ENCODE measurements at places on chromosomes 12 and 14.

- DNase-seq, result no peak
Measured at GRCh38 chr12:131370791-131371347, 340.0 kb upstream of the SFSWAP start.

DNA sequence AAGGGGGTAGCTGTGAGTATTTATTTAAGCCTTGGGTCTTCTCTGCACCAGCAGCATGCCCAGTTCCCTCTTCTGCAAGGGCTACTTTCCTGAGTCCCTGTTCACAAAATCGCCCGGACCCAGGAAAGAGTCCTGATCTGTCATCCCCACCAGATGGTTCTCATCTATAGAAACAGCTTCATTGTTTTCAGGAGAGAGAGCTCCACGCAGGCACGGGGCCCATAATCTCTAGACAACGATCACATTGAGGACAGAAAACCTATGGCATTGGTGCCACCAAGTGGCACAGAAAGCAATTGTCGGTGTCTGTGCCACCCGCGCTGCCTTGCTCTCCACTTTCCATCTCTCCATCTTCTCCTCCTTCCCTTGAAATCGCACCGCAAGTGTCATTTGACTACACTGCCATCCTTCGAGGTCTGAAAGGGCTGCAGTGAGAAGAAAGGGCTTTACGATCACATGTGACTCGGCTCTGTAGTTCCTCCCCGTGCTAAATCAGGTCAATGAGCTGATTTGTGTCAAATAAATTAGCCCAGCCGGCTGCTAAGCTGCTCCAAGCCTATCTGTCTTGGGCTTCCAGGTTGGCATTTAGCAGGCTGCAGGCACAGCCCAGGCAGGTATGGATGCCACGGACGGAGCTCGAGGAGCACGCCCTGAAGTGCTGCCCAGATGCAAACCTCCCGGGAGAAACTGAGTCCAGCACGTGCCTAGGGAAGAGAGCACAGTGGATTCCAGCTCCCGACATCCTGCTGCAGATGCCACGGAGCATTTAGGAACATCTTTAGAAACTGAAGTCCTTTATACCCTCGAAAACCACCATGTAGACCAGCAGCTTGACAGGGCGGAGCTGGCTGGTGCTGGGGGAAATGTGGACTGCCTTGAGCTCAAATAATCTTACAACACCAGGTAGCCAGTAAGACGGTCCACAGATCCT lies 28.8 kb downstream of the SPRING1 start:
- DNase-seq, result no peak

DNA sequence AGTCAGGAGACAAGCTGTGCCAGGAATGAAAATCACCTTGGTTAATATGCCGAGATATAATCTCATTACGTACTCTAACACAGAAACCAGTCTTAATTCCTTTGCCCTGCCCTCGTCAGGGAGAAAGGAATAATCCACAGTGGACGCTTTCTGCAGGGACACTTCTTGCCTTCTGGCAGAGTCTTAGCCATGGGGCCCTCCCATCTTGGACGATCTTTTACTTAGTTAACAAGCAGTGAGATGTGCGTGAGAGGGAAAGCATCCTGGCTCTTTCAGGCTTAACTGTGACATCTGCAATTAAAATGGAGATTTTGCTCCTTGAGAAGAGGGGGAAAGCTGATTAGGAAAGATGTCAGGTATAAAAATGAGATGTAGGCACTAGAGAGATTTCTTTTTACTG lies 246.4 kb downstream of the TMEM132C start:
- DNase-seq, result no peak

GRCh38 chr12:21566223-21566906 lies 38.3 kb downstream of the GYS2 start:
- DNase-seq, result no peak

GRCh38 chr12:78269620-78270019 lies 438.9 kb downstream of the NAV3 start:
- DNase-seq, result no peak

DNA sequence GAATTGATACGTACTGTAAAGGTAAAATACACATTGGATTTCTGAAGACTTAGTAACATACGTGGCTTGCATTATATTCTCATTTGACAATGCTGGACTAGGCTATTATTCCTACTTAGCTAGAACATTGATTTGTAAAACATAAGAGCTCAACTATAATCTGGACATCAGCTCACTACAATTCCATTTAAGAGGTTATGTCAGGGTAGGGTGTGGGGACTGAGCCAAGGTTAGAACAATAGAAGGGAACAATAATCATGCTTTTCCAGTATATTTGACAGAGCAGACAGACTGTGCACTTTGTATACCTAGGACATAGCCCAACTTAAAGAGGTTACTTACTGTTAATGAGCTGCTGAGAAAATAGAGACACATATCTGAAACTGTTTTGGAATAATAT lies 10.8 kb downstream of the ZCRB1 start:
- no peak for DNase-seq

GRCh38 chr14:55926007-55926406 lies 192.2 kb upstream of the PELI2 start:
- DNase-seq, result no peak

DNA sequence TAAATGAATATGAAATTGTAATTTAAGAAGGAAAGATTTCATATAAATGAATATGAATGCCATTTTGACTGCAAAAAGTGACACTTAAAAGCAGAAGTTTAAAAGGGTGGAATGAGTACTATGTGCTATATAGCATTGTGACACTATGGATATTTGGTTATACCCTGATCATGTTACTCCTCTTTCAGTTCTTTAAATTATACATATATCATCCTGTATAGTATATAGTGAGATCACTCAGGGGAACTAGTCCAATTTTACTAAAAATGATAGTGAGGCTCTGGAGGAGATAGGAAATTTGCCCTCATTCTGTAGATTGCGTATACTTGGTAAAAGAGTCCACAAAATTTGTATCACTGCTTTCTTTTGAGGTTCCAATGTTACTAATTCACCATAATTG lies 155.7 kb upstream of the BTG1 start:
- no peak for DNase-seq

GRCh38 chr14:102620413-102620812 lies 28.0 kb downstream of the RCOR1 start:
- DNase-seq, result no peak

DNA sequence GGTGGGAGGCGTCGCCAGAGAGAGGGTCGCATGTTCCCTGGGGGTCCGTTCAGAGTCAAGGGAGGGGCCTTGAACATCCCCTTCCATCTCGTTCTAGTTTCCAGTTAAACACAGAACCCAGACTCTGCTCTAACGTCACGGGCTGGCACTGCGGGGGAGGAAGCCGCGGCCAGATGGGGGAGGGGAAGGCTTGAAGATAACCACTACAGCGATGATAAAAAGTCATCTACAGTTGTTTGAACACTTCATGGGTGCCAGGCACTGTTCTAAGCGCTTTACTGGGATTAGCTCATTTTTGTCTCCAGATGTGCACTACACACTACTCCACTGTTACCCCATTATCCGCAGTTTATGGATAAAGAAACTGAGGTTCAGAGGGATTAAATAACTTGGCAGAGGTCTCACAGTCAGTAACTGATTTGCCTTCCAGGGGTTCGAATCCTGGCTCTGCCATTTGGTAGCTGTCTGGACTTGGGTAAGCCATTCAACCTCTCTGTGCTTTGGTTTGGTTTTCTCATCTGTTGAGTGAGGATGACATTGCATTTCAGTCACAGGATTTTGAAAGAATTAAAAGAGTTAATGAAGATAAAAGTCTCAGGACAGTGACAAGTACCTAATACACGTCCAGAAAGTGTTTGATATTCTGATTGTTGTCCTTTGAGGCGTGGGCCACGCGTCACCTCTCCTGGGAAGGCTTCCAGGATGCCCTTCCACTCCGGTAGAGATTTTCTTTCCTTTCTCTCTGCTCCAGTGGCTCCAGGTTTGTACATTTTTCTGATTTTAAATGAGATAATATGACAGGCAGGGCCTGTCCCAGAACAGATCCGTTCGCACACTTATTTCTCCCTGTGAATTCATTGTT lies 798 bp upstream of the RASAL1 start:
- no peak for DNase-seq

DNA sequence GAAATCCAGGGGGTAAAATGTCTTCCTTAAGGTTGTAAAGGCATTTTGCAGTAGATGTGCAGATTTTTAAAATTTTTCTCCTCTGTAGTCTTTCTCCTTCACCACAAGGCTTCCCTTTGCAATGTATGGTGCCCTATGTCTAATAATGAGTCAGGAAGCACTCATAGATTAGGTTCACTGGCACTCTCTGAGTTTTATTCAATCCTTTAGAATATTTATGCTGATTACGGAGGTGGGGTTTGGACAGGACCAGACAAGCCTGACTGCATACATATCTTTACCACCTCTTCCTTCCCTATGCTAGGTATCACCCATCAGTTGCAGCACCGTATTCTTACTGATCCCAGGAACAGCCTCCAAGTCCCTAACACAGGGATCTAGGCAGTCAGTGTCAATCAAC lies 99.5 kb downstream of the NEDD1 start:
- DNase-seq, result no peak

- no peak for DNase-seq
Measured at GRCh38 chr14:36518586-36519430, 1.2 kb downstream of the NKX2-1 start.

DNA sequence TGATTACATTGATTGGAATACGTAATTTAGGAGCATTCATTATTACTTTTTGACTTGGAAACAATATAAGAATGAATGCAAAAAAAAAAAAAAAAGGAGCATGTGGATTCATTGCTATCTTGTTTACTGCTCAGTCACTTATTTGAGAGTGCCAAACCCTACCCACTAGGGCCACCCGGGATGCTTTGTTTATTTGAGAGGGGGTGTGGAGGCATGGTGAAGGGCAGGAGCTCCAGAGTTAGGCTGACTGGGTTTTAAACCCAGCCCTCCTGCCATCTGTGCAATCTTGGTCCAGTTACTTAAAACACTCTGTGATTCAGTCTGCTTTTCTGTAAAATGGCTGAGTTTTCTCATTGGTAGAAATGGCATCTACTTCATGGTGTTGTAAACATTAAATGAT lies 195.2 kb downstream of the RAD51B start:
- DNase-seq, result no peak

- no peak for DNase-seq
Measured at GRCh38 chr12:70671698-70672097, 34.5 kb upstream of the PTPRB start.

DNA sequence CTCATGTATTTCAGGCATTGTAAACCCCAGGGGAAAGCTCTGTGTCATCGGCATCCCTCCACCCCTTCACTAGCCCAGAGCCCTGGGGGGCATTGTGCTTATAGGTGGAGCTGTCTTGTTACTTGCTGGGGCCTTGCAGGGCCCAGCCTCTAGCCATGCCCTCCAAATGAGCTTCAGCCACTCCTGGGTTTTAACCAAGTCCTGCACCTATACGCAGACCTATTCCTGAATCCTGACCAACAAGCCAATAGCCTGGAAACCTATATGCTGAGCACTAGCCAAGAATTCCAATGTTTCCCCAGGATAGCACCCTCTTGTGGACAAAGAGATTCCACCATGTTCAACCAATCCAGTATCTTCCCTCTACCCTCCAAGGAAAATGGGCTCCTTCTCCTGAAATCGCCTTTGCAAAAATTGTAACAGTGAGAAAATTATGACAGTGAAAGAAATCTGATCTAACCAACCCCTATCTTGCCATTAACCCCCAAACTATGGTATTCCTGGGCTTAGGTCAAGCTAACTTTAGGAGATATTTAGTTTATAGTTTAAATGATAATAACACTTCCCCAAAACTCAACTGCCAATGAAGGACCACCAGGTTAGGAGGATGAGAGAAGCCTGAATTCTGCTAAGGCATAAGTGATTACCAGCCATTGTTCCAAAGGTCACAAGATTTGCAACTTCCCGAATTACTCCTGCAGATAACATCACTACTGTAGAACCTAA lies 55.5 kb downstream of the TTC7B start:
- DNase-seq, result no peak

- no peak for DNase-seq
Measured at GRCh38 chr12:90090929-90091651, 382.5 kb upstream of the ATP2B1 start.

DNA sequence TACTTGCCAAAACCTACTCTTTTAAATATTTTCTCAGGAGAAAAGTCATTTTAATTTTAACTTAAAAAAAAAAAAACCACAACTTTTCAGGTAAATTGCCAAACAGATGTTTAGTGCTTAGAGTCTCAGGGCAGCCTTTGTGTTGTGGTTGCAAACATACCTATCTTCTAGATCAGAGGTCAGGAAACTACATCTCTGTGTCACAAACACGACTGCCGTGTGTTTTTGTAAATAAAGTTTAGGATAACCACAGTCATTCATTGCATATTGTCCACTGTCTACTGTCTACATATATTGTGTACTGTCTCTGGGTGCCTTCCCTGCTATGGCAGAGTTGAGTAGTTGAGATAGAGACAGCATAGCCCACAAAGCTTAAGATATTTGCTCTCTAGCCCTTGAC lies 48.9 kb downstream of the DYRK2 start:
- DNase-seq, result no peak

DNA sequence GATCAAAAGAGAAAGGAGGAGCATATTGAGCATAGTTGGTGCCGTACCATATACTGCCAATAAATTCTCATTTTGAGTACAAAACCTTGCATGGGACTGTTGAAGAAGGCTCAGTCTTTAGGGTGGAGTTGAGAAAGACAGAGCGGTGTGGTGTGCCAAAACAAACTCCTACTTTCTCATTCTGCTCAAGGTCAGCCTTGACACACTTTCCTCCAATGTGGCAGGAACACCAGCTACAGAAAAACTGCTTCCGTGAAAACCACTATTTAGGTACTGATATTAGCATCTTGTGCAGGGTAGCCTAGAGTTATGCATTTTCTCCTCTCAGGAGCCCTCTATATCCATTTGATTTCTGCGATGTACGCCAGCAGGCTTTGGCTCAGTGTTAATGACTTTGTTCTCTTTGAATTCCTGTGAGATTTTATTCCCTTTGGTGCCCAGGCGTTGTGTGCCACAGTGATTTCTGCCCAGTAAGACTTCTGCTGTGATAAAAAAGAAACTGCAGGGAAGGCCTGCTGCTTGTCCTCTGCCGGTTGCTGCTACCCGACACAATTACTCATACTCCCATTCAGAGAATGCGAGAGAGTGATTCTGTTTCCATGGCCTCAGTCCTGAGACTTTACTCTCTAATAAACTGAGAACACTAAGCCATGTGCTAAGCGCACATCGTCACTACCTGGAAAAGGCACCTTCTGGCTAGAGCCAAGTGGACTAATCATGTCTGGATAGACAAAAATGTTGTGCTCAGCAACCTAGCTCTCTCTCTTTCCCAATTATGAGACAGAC lies 88.3 kb upstream of the MDM1 start:
- no peak for DNase-seq

DNA sequence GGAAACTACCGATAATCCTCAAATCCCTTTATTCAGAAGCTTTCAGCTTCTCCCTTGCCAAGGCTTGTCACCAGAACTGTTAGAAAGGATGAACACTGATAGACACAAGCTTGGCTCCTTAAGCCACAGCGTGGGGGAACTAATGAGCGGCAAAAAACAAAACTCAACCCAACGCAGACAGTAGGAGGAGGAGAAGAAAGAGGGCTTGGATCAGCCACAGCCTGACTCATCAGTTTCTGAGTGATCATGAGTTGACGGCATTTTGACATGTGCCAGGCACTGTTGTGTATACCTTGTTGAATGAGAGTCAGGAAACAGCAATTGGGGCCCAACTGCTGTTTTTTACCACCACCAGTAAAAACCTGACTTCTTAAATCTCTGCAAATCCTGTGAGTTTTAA lies 23.7 kb downstream of the PLXNC1 start:
- no peak for DNase-seq

- DNase-seq, result no peak
Measured at GRCh38 chr12:91538418-91538817, 355.8 kb upstream of the DCN start.

- no peak for DNase-seq
Measured at GRCh38 chr12:109627633-109628032, 54.0 kb downstream of the MVK start.

GRCh38 chr12:56021889-56022497 lies 1.1 kb downstream of the IKZF4 start:
- DNase-seq, result no peak

GRCh38 chr14:90381011-90381786 lies 15.6 kb upstream of the CALM1 start:
- no peak for DNase-seq
